Omental fat pad (tissue), 4 donors: ENCODE measurements at places on chromosomes 7 and 10. TPM values are rescaled to one million over a fixed set of nuclear protein-coding genes. Genes with fewer than 3 reads are reported as not detected.

- no peak for DNase-seq
These were observed 95.8 kb downstream of the CLEC2L start for GRCh38 chr7:139619367-139619657.

GRCh38 chr7:129462420-129462819, 28.2 kb downstream of the STRIP2 start:
- DNase-seq = no peak

GRCh38 chr7:2717293-2718261, 29.6 kb downstream of the AMZ1 start:
- DNase-seq = no peak

GRCh38 chr7:88546808-88547207, 212.7 kb upstream of the ZNF804B start:
- DNase-seq = no peak

GRCh38 chr7:51335057-51335456, 18.4 kb upstream of the COBL start:
- no peak for DNase-seq

DNA sequence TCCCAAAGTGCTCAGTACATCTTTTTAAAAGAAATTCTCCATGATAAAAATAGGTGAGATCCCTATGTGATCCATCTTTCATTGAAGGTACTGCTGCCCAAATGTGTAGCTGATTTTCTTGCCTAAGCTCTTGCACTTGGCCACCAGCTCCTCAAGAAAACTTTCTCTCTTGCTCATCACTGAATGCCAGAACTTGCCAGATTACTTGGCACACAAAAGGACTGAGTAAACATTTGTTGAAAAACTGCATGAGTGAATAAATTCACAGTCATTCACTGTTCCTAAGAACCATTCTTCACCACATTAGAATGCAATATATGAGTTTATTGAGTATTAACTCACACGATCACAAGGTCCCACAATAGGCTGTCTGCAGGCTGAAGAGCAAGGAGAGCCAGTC, 99.9 kb downstream of the TRIL start:
- no peak for DNase-seq

- DNase-seq = no peak
These were observed 150.1 kb upstream of the KLF6 start for GRCh38 chr10:3935141-3935540.

DNA sequence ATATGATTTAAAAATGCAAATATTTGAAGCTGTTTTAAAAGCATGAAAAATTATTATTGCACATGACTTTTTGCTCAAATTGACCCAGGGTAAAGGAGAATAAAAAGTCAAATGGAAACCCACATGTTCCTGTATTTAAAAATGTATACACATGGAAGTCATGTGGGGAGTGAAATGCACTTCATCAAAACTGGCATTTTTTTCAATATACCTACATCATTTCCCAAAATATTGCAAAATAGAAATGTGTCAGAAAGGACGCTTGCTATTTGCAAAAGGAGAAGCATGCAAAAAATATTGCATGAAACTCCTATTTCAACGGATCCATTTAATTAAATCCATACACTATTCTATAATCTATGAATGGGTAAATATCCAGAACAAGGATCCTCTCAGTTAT, 117.0 kb downstream of the POU6F2 start:
- no peak for DNase-seq

DNA sequence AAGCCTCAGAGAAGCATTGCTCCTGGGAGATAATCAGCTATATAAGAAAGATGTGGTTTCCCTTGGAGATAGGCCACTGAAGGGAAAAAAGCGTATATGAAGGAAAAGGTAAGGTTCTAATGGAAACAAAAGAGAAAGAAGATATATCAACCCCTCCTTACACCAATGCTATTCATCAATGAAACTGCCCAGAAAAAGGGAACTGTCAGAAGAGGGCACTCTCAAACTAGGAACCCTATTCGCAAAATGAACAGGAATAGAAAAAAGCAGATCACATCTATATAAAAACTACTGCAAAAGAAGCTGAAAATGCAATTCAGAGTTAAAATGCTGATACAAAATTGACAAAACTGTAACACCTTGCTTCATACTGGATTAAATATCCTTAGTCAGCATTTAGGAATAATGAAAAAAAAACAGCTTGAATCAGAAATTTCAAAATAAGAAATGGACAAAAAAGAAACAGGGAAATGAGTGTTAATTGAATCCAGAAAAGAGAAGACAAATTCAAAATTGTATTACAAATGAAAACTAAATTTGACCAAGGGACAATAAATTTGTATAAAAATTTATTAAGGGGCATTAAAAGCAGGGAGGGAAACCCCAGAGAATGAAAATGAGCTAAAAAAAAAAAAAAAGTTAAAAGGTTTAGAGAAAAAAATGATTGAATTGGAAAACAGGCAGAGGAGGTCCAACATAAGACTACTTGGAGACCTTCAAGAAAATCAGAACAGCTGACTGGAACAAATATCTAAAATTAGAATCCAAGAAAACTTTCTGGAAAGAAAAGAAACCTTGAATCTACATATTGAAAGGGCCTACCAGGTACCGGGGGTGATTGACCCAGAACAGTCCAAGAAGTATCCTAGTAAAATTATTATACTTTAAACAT, 17.9 kb downstream of the NHLRC2 start:
- no peak for DNase-seq

DNA sequence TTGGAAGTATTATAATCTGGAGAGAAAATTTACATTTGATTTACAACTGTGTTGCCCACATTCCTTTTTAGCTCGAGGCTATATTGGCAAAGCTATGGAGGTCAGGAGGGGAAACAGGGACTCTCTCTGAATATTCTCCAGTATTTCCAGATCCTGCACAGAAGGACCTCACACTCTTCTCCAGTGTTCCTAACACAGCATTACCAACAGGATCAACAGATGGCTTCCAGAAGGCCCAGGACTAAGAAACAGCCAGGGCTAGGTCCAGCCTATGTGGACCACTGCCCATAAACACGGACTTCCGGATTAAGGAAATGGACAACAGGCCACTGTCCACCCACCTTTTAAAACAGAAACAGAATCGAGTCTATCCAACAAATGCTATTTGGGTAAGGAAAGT, 65.3 kb downstream of the CHCHD3 start:
- no peak for DNase-seq

GRCh38 chr7:134565643-134566136, 16.8 kb downstream of the AKR1B15 start:
- DNase-seq = no peak

DNA sequence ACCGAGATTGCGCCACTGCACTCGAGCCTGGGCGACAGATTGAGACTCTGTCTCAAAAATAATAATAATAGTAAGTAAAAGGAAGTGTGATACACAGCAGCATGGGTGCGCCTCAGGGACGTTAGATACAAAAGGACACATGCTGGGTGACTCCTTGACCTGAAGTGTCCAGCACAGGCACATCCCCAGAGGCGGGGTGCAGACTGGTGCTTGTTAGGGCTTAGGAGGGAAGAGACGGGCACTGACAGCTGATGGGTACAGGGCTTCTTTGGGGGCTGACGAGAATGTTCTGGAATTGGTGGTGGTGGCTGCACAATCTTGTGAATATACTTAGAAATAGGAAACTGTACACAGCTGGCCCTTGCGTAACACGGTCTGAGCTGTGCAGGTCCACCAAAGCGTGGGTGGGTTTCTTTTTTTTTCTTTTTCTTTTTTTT, 61.8 kb upstream of the DNAJB6 start:
- no peak for DNase-seq

GRCh38 chr10:52999681-53000080, 227.1 kb upstream of the MBL2 start:
- no peak for DNase-seq

DNA sequence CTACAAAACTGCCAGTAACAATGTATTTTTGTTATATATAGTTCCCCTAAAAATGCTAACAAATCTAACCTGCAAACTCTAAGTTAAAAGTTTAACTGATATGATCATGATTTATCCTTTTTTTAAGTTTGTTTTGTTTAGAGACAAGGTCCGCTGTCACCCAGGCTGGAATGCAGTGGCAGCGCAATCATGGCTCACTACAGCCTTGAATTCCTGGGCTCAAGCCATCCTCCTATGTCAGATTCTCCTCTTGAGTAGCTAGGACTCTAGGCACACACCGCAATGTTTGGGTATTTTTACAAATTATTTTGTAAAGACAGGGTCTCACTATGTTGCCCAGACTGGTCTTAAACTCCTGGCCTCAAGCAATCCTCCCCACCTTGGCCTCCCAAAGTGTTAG, 46.6 kb downstream of the ORC5 start:
- DNase-seq = no peak

GRCh38 chr10:29957907-29958331, 101.5 kb downstream of the JCAD start:
- no peak for DNase-seq

- no peak for DNase-seq
These were observed 53.3 kb upstream of the LOXL4 start for GRCh38 chr10:98321186-98321780.

DNA sequence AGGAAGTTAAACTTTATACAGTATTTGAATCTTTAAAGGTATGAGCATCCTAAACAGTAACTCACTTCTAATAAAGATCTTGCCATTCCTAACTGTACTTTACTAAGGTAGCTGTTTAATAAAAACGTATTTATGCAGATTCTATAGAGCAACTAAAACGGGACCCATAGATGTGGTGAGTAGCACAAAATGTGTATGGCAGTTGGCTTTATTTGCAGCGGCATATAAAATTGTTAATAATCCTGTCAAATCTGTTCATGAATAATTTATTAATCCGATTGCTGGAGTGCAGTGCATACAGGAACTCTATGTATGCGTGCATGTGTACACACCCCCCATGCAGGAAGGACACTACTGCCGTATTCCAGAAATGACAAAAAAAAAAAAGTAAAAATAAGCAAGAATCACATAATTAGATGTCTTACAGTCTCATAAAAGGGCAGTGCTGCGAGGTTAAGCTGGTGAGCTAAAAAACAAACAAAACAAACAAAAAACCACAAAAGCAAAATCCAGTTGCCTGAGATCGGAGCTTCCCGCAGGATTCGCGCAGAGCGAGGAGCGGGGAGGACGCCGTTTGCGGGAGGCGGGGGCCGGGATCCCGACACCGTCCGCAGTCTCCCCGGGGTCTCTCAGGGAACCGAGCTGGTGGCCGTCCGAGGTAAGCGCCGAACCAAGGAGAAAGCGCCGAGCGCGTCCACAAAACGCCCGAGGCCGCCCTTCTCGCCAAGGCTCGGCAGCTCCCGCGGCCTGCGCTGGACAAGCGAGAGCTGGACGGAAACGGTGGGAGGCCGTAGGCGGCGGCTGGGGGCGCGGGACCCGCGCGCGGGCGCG, 518 bp upstream of the COMMD3 start:
- DNase-seq = no peak

DNA sequence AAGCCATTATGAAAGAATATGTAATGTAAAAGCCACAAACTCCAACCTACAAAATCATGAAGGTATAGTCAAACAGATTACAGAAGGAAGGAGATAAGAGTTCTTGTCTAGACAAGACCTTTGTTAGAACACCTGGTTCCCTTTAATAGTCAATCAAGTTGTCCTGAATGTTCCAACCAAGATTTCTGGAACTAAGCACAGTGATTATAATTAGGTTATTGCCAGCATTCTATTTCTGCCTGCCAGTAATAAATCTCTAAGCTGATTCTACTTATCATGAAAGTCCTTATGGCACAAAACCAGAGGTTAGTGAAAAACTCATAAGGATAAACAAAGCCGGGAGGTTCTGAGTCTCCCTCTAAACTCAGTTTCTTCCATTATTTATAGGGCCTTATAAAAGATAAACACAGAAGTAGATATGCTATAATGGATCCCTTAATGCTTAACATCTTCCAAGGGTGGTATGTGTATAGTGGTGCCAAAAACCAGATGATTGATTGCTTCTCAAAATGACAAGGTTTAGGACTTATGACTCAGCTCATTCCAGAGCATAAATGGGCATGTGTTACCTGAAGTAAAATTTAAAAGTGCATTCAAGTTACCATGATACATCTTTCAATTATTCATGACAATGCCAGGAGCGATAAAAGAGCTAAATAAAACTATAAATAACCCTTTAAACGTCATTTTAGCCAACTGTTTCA, 237.2 kb downstream of the CSTF2T start:
- no peak for DNase-seq

GRCh38 chr10:36118314-36118713, 476.2 kb upstream of the FZD8 start:
- no peak for DNase-seq

GRCh38 chr7:1902231-1902855, 232.3 kb downstream of the ELFN1 start:
- DNase-seq = no peak

DNA sequence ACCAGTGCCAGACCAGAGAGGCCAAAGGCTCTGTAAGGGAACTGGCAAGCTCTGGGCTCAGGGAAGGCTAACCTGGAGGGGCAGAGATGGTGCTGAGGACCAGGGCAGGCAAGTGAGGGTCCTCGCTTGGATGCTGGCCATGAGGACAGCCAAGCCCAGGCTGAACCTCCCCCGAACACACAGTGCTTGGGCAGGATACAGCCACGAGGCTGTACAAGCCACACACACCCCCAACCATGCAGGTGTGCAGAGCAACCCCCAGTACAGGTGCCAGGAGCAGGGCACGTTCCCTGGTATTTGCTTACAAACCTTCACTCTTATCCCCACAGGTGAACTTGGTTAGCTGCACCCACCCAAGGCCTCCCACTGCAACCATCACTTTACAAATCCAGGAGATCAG, 185.7 kb downstream of the GRID1 start:
- no peak for DNase-seq

Gene LIPM
- not detected for total RNA-seq

Gene SPDYE9
- not detected for total RNA-seq

Gene RNLS
- 23.0 TPM for total RNA-seq

Gene MLXIPL
- total RNA-seq = 56.2 TPM

Gene NPVF
- total RNA-seq = not detected

Gene RBM20
- 1.7 TPM for total RNA-seq

Gene SAMD9
- 8.0 TPM for total RNA-seq

Gene SLC26A5
- 0.19 TPM for total RNA-seq

Gene ASAH2
- total RNA-seq = 0.37 TPM
